Lower leg skin (tissue), 4 donors: ENCODE measurements at places on chromosomes 5 and 9. TPM values are rescaled to one million over a fixed set of nuclear protein-coding genes. Genes with fewer than 3 reads are reported as not detected.

- DNase-seq: no peak
Measured at GRCh38 chr9:95225076-95225725, 92.3 kb downstream of the FANCC start.

DNA sequence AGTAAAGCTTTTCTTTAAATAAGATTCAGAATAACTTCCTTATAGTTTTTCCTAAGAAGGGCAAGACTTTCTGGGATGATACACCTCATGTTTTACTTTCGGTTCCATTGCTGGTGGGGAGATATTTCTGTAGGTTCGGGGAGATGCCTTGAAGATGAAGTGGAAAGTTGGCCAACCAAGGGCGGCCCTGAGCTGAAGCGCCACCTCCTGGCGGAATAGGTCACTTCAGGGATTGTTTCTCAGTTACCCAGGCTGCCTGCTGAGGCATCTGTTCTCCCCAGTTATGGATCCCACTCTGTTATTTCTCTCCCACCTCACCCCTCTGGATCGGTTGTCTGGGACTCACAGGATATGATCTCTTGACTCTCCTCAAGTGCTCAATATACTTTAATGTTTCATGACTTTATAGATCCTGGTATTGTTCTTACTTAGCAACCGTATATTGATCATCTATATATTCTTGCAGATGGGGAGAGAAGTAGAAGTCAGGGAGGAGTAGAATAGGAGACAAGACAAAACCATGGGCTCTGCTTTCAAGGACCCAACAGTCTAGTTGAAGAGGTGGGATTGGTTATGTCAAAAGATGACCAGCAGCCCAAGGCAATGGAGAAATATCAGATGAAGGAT lies 23.4 kb downstream of the MEGF10 start:
- DNase-seq: peak; percentile 90

GRCh38 chr5:162068936-162069335 lies 1.4 kb downstream of the GABRG2 start:
- DNase-seq: no peak

GRCh38 chr5:181224390-181225229 lies 1.5 kb downstream of the TRIM41 start:
- no peak for DNase-seq

DNA sequence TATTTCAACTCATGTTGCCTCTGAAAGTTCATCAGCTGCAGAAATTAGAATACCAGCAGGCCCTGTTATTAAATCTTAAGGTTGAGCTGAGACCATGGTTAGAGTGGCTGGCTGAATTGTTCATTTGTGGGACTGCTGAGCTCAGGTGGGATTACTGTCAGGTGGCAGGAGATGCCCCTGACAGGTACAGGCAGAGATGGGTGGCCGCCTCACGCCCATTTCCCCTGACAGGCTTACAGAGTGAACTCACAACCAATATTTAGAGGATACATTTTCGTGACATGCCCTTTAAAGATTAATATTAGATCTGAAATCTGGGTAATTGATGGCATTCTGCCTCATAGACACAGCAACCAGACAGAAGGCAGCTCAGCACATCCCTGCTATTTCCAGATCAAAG lies 136.0 kb downstream of the MVB12B start:
- DNase-seq: peak; percentile 63

PRRX2 gene
- total RNA-seq: 16.9 TPM
